ENCODE measurements at places on chromosomes 2 and 18.
A peak's percentile ranks its signal among the peaks of the same experiment; 100 is the strongest.

- no peak for DNase-seq
Observed at GRCh38 chr18:54215069-54215468, 9.4 kb downstream of the MBD2 start.

GRCh38 chr2:20156836-20157192, 68.1 kb downstream of the SDC1 start:
- no peak for DNase-seq

- DNase-seq = no peak
Observed at GRCh38 chr2:48633143-48633542, 15.5 kb downstream of the GTF2A1L start.

DNA sequence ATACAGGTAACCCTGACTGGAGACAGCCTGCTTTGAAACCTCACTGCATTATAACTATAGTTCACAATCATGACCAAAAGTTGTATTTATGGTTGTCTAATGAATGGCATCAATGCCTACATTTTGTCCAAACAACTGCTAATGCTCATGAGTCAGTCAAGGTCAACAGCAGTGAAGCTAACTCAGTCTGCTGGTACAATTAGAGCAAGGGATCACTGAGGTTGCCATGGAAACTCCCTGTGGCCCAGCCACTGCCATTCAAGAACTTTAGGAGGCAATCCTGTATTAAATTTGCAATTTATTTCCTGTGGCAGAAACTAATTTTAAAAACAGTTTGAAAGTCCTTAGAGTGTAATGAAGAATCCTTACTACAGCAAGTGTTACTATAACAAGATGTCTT, 185.1 kb upstream of the SMAD7 start:
- DNase-seq = no peak

- peak; percentile 60 for DNase-seq
Observed at GRCh38 chr2:218290316-218291261, 1.7 kb downstream of the TMBIM1 start.

GRCh38 chr2:45860136-45861121, 209.0 kb downstream of the PRKCE start:
- peak; percentile 32 for DNase-seq

DNA sequence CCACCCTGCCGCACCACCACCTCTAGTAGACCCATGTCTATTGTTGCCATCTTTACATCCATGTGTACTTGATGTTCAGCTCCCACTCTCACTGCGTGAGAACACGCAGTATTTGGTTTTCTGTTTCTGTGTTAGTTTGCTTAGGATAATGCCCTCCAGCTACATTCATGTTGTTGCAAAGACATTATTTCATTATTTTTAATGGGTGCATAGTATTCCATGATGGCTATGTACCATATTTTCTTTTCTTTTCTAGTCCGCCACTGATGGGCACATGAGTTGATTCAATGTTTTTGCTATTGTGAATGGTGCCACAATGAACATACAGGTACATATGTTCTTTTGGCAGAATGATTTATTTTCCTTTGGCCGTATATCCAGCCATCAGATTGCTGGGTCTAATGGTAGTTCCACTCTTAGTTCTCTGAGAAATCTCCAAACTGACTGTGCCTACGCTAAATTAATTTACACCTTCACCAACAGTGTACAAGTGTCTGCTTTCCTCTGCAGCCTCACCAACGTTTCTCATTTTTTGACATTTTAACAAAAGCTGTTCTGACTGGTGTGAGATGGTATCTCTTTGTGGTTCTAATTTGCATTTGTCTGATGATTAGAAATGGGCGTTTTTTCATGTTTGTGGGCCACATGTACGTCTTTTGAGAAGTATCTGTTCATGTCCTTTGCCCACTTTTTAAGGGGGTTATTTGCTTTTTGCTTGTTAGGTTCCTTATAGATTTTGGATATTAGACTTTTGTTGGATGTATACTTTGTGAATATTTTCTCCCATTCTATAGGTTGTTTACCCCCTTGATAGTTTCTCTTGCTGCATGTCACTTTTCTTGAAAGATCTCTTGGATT, 10.5 kb upstream of the ZNF513 start:
- no peak for DNase-seq
